Ovary (tissue), 10 donors: ENCODE measurements at places on chromosomes 1 and 21.

DNA sequence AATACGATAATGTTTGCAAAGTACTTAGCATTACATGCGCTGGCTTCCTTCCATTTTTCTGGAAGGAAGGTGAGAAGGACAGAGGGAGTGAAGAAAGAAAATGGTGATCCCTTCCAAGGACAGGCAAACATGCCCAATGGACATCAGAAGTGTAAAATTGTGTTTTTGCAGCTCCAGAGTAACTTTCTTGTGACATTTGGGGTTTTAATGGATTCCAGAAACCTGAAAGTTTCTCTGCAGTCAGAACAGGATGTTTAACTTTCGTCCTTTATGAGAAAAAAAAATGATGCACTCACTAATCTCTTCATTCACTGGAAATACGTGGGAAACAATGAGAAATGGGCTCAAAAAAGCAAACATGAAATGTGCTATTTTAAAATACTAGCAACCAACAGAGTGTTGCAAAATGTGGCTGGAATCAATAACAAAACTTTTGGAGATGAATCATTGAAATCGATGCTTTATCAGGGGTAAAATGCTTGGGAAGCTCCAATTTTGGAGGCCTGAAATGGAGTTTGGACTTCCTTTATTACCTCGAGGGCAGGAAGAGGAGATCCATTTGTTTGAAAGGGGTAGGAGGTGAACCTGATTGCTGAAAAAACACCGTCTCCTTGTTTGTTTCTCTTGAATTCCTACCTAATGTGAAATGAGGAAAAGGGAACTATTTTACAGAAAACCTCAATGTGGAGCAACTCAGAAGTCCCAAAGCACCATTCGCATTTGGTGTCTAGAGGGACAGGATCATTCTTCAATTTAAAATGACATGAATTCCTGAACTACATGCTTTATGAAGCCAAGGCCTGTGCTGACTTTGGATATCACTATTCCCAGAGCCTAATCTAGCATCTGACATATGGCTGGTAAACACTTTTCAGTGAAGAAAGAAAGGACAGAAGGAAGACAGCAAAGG, 129.5 kb downstream of the TRABD2B start:
- DNase-seq = no peak

- no peak for DNase-seq
Measured at GRCh38 chr21:32940079-32941014, 85.4 kb upstream of the OLIG2 start.

GRCh38 chr1:40479156-40479555, 2.1 kb downstream of the ZFP69 start:
- no peak for DNase-seq

DNA sequence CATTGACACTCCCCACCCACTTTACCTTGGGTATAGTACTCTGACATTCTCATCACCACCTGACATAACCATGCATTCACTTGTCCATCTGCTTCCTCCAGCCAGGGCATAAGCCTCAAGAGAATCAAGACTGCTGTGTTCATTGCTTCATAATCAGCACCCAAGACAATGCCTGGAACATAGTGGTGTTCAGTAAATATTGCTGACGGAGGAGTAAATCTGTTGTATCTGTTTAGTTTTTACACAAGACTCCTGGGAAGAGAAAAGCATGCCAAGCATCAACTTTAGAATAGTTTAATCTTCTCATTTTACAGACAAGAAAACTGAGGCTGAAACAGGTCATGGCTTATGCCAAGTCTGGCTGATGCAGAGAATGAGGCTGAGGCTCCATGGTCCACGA, 173.9 kb upstream of the DUSP10 start:
- DNase-seq = no peak

- no peak for DNase-seq
Measured at GRCh38 chr21:33432496-33432895, 29.3 kb downstream of the IFNGR2 start.

- DNase-seq = no peak
Measured at GRCh38 chr21:44686843-44687561, 5.0 kb upstream of the KRTAP12-1 start.
